ENCODE measurements at places on chromosomes 2 and 18.

DNA sequence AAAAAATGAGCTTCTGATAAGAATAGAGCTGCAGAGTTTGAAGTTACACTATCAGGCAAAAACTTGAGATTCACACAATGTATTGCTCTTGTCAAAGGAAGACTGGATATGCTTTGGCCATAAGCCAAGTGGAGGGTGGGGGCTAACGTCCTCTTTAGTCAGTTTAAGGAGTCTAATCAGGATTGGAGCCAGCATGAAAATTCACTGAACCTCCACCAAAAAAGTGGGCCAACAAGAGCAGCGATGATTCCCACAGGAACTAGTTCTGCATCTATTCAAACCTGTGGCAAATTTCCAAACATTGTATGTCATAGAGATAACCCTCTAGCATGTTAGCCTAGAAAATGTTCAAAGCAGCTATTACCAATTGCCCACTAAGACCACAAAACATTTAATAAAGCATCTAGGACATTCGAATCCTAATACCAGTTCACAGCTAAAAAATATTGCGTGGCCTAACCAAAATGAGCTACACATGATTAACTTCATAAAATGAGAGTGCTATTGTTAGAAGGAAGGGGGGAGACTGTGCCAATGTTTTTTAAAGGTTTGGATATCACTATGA lies 43.5 kb upstream of the TMEM247 start:
- DNase-seq, result no peak

DNA sequence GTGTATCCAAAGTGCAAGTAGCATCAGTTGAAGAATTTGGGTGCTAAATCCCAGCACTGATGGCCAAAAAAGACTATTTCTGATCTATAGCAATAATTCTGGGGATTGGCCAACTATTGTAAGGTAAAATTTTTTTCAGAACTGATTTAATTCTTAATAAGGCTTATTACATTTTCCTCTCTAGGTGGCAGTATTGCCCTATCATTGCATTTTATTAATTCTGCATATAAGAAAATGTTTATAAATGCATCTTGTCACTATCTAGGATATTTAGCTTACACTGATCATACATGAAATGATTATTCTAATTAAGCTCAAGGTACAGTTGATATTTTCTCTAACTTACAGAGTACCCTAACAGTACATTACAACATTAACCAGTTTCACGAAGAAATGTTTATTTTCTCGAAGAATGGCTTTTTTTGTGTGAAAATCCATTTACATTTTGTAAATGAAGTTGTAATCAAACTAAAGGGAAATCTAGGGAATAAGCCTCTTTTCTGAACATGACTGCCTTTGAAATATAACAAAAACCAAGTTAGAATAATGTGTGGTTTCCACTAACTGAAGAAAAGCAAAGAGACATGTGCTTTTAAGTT lies 11.0 kb downstream of the TTN start:
- no peak for DNase-seq

DNA sequence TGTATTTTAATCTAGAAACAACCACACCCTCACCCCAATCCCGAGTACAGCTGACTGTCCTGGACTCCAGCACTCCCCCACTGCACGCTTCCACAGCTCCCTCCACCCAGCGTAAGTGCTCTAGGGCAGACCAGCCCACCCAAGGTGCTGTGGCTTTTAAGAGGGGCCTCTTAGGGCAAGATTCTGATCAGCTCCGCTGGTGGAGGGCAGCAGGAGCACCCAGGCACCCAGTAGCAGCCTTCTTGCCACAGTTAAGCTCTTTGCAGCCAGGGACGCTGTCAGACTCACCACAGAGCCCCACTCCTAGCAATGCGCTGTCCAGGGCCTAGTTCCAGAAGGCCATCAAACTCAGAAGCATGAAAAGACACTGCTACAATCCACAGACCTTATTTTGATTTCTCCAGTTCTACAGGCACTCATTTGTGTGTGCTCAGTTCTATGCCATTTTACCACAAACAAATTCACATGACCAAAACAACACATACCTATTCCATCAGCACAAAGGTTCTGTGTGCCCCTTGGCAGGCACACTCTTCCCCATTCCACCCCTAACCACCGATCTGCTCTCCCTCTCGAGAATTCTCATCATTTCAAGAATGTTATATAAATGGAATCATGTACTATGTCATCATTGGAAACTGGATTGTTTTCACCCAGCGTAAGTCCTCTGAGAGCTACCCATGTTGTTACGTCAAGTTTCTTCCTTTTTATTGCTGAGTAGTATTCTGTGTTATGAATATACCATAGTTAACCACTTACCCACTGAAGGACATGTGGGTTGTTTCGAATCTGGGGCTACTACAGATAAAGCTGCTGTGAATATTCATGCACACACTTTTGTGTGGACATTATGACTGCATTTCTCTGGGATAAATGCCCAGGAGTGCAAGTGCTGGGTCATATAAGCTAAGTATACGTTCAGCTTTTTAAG lies 40.4 kb downstream of the PTPN2 start:
- DNase-seq, result no peak

- no peak for DNase-seq
These were observed 499.7 kb upstream of the SYT4 start for GRCh38 chr18:43776997-43777396.

DNA sequence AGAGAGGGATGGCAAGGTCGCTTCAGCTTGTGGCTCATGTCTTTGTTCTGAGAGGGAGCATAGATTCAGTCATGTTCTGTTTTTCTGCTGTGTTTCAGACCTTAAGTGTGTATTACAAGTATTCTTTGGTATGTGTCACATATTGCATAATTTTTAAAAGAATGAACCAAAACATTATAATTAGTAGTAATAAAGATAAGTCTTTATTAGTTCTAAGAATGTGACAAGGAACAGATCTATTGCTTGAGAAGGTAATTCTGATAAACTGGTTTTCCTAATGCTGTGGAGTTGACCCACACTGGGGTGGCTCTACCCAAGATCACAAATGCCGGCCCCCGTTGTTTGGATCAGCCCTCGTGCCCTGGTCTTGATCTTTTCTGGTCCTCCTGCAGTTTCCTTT lies 124.3 kb upstream of the FOSL2 start:
- DNase-seq, result no peak

- no peak for DNase-seq
These were observed 296.6 kb upstream of the CRIM1 start for GRCh38 chr2:36058953-36059352.

- DNase-seq, result no peak
These were observed 111.9 kb upstream of the MAPRE2 start for GRCh38 chr18:34929336-34929780.

- DNase-seq, result no peak
These were observed 96.7 kb upstream of the COPS8 start for GRCh38 chr2:236988690-236989624.

- no peak for DNase-seq
These were observed 110.2 kb downstream of the EPHA4 start for GRCh38 chr2:221461901-221462300.

GRCh38 chr18:58438958-58439300 lies 190.0 kb downstream of the ALPK2 start:
- no peak for DNase-seq

DNA sequence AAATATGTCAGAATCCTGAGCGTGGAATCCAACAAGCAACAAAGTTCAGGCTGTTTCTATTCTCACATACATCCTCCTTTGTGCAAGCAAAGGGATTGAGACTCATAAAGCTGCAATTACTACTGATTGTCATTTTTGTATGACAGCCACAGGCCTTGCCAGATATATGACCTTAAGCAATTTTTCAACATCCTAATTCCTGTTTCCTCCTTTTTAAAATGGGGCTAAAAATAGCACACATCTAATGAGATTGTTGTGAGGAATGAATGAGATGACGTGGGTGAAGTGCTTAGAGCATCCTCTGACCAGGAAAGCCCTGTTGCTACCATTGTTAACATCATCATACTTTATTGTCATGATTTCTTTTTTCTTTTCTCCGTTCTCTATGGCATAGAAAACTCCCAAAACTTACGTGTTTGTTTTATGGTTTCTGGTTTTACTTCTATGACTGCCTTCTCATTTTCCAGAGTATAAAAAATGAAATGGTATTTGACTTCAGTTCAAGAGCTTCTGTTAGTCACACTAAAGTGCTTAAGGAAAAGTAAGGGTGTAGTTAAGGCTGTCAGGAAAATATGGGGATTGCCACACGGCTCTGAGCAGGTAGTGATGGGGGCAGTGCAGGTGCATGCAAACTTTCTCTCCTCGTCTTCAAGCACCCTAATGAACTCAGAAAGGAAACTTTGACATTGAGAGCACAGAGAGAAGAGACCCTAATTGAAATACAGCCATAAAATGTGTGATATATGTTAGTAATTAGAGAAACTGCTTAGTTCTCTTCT lies 590.6 kb upstream of the NETO1 start:
- no peak for DNase-seq

DNA sequence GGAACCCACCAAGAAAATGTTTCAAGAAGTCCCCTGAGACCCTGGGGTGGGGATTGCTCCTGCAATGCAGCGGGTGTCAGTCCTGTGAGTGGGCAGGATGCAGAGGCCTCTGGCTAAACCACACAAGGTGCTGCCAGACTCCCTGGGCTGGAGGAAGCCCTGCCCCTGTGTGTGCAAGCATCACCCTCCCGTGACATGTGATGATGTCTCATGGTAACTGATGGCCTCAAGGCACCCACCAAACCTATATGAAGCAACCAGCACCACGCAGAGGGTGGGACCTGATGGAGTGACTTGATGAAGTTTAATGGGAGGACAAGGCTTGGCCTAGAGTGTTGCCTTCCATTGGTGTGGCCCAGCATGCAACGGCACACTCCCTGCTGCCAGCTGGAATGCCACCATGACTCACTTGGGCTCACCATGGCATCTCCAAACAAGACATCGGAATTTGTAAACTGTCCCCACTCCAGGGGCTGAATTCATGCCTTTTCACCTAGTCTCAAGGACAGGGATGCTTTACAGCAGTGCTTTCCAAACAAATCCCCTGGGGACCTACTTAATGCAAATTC lies 8.7 kb upstream of the SLC14A1 start:
- DNase-seq, result no peak

- DNase-seq, result no peak
These were observed 14.3 kb downstream of the SPTBN1 start for GRCh38 chr2:54470266-54470938.

DNA sequence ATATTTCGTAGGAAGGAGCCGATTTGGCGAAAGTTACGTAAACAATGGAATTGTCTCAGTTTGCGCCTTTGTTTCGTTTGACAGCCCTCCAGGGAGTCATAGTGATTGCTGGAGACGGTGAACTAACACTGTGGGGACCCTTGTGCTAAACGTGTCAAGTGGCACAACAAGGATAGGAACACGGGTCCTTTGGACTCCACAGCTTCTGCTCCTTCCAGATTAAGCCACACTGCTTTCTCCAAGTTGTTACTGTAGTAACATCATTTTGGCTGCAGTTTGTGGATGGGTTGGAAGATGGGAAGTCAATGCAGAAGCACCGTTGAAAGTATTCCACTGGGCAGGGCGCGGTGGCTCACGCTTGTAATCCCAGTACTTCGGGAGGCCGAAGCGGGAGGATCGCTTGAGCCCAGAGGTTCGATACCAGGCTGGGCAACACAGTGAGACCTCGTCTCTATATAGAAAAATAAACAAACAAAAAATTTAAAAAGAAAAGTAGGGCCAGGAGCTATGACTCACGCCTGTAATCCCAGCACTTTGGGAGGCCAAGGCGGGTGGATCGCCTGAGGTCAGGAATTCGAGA lies 636 bp upstream of the IMMT start:
- DNase-seq, result no peak

DNA sequence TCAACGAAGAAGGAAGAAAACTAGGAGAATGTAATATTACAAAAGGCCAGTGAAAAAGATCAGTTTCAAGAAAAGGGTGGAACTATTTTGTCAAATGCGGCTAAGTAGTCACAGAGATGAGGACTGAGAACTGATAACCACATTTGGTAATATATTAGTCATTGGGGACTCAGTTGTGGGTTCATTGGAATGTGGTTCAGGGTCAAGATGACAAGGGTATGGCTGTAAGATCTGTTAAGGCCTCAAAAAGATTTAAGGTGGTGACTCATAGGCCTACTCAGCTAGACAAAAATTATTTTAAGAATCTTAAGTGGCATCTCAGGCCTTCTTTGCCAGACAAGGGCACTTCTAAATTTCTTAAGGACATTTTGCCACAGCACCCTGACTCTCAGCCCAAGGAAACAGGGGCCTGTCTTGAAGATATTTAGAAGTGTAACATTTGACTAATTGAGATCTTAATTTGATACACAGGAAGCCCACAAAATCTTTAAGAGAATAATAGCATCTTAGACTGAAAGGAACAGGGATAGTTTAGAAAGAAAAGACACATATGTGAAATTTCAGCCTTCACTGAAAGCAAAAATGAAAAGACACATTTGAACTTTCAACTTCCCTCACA lies 81.3 kb downstream of the STRADB start:
- no peak for DNase-seq

DNA sequence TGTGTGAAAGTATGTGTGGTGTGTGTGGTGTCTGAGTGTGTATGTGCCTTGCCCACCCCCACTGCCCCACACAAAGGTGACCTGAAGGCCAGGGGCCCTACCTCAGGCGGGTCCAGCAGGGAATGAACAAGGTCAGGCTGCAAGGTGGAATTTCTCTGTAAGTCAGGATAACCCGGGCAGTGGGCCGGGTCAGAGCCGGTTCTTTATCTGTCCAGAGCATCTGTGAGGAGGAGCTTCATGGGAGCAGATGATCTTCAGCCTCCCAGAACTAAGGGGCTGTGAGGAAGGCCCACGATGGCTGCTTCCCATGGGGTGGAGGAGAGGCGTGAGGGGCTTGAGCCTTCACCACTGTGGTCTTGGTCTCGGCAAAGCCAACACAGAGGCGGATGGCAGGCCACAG lies 150.3 kb downstream of the TFCP2L1 start:
- DNase-seq, result no peak

DNA sequence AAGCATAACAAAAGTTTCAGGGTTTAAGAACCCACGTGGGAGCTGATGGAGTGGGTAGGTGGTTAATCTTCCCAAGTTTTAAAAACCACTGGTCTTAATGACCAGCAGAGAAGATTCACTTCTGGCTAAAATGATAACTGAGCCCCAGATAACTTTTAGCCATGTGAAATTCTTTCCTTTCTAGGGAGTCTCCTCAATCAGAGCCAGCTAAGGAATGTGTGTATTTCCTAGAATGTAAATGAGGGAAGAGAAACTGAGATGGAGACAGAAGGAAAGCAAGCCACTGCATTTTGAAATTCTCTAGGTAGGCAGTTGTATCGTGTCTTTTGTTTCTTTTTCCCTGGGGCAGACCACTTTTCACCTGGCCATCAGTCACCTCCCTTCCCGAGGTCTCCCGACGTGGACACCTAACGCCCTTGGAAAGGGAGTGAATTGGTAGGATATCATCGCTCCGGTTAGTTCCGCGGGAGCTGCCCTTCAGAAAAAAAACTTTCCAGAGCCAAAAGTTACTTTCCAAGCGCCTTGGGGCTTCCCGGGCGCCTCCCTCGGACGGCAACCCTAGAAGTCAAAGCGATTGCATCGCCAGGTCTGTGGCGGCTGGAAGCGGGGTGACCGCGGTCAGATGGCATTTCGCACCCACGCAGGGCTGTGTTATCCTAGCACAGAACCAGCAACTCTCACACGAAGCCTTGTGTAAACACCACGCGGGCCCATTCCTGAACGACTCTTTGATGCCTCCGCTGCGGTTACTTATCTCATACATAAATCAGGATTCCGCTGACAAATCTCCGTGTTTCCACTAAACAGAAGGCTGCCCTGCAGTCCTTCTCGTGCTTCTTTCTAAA lies 1.3 kb downstream of the COLEC12 start:
- DNase-seq, result no peak
